ENCODE measurements at places on chromosomes 5 and 9. TPM values are rescaled to one million over a fixed set of nuclear protein-coding genes. Genes with fewer than 3 reads are reported as not detected.

GRCh38 chr9:23659346-23660006 is 166.6 kb downstream of the ELAVL2 start:
- H3K27me3 ChIP-seq, result no peaks in the 10 kb centered on the region
- H3K36me3 ChIP-seq, result no peaks in the 10 kb centered on the region
- no peaks in the 10 kb centered on the region for H3K4me1 ChIP-seq
- DNase-seq, result no peak
- H3K27ac ChIP-seq, result no peak overlapping the region
- H3K4me3 ChIP-seq, result no peak overlapping the region

GRCh38 chr9:36486933-36487481 is 85.7 kb upstream of the MELK start:
- H3K4me1 ChIP-seq, result no peaks in the 10 kb centered on the region
- peak; percentile 63 for DNase-seq
- peak overlapping the region; percentile 77 for H3K27ac ChIP-seq
- H3K27me3 ChIP-seq, result no peaks in the 10 kb centered on the region
- no peaks in the 10 kb centered on the region for H3K36me3 ChIP-seq
- peak overlapping the region; percentile 98 for H3K4me3 ChIP-seq

- no peak overlapping the region for H3K4me3 ChIP-seq
- no peaks in the 10 kb centered on the region for H3K36me3 ChIP-seq
- DNase-seq, result no peak
- no peaks in the 10 kb centered on the region for H3K27me3 ChIP-seq
Observed at GRCh38 chr9:107214915-107215314, 68.2 kb upstream of the RAD23B start.

DNA sequence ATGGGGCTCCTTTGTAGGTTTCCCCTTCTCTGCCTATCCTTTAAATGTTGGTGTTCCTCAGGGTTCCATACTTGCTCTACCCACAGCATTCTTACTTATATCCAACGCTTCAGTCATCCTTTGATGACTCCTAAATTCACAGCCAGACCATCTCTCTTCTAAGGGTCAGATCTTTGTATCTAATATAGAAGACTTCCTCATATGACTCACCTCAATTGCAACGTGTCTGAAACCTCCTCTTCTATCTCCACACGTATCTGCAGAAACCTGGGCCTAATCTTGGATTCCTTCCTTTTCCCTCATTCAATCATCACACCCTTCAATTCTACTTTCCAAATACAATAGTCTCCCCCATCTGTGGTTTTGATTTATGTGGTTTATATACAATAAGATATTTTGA is 68.3 kb downstream of the HMGCR start:
- H3K27ac ChIP-seq, result no peak overlapping the region
- H3K4me3 ChIP-seq, result no peak overlapping the region
- peaks cover 22% of the 10 kb centered on the region for H3K36me3 ChIP-seq
- DNase-seq, result no peak
- H3K27me3 ChIP-seq, result no peaks in the 10 kb centered on the region

The IFNA13 gene
- polyA plus RNA-seq, result not detected

The RMRP gene
- 269 TPM for polyA plus RNA-seq

The ARAP3 gene
- polyA plus RNA-seq, result 0.45 TPM

The HRCT1 gene
- 7.2 TPM for polyA plus RNA-seq
